NCI-H1436 (cell line): ENCODE measurements at places on chromosomes 12 and 14.

DNA sequence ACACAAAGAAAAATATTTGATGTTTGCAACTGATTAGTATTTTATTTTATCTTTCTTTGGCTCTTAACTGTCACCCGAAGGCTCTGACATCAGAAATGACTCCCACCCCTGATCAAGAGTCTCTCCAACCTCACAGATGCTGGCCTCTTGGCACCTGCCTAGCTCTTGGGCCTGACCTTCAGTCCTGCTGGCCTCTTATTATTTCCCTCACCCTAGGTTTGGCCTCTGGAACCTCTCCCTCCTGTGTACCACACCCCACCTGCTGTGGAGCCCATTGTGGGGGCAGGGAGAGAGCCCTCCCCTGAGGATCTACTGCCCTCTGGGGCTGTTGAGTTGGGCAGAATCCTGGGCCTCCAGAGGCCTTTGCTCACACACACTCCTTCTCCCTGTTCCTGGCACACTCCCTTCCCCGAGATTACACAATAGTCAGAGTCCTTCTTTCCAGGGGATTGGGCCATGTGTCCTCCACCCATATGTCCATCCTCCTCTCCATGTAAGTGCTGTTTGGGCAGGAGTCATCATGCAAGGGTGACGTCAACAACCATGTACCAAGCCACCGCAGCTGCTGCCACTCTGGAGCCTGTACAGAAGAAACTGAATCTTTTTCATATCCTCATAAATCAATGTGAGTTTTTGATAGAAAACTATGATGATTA lies 124.3 kb downstream of the RASSF9 start:
- DNase-seq: no peak

- DNase-seq: no peak
These were observed 56.9 kb downstream of the SCFD1 start for GRCh38 chr14:30678926-30679431.

DNA sequence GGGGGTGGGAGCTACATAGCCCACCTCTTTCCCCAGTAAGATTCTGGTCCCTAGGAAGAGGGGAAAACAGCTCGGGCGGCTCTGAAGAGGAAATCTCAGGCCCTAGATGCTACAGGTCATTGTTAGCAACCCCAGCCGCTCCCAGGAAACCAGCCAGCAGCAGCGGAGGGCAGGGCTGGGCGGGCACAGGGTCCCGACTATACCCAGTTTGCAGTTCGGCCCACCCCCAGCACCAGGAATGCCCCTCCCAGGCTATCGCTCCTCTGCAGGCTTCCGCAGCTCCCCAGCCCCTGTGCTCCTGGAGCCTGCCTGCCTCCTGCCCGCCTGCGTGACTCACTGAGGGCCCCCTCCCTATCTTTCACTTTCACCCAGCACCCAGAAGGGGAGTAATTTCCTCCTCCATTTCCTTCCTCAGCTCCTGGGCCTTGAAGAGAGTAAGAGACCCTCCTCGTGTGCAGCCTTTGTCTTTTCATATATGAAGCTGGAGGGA lies 27.2 kb upstream of the PNMA1 start:
- DNase-seq: no peak

DNA sequence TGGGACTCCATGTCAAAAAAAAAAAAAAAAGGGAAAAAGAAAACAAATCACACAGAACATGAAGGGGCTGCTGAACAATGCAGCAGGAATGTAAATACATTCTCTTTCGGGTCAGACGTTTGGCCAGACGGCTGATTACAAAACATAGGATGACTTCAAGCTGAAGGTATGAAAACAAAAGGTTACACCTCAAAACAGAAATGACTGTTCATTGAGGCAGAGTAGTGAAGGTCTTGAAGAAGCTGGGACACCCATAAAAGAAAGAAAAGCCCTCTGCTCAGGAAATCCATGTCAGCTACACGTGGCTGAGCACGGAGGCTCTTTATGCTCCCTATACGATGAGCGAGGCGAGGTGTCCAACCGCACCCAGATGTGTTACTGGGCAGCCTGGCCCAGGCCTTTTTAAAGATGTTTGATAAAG lies 37.7 kb downstream of the FGD4 start:
- no peak for DNase-seq

GRCh38 chr14:95134304-95134933 lies 22.9 kb downstream of the DICER1 start:
- no peak for DNase-seq

- no peak for DNase-seq
These were observed 26.8 kb upstream of the CLEC2D start for GRCh38 chr12:9642606-9643265.

DNA sequence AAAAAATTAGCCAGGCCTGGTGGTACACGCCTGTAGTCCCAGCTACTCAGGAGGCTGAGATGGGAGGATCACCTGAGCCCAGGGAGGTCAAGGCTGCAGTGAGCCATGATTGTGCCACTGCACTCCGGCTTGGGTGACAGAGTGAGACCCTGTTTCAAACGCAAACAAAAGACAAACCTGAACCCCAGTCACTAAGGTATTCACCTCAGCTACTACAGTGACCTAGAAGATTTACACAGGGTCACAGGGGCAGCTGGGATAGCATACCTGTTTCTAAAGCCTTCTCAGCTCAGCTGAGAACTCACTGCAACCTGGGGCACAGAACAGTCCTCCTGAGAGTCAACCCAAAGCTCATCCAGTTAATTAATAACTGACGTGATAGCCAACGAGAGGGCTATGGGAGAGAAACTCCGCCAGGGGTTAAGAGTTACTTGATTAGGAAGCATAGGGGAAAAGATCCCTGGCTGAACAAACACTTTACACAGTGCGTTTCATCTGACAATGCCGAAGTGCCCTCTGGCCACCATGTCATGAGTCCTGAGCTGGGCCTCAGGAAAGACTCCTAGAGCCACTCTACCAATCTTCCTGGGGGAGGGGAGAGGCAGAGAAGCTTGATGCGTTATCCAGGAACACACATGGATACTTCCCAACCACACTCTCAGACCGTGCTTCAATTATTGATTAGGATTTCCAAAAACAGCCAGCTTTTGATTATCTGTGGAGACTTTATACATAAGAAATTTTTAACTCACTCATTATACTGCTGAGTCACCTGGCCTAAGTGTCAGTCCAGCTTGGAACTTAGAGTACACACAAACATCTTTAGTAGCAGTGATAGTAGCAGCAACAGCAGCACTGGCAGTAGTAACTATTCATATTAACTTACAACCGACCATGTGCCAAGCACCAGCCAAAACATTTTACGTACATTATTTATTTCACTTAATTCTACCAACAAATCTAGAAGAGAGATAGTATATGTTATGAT lies 48.2 kb downstream of the FOXN3 start:
- DNase-seq: no peak

DNA sequence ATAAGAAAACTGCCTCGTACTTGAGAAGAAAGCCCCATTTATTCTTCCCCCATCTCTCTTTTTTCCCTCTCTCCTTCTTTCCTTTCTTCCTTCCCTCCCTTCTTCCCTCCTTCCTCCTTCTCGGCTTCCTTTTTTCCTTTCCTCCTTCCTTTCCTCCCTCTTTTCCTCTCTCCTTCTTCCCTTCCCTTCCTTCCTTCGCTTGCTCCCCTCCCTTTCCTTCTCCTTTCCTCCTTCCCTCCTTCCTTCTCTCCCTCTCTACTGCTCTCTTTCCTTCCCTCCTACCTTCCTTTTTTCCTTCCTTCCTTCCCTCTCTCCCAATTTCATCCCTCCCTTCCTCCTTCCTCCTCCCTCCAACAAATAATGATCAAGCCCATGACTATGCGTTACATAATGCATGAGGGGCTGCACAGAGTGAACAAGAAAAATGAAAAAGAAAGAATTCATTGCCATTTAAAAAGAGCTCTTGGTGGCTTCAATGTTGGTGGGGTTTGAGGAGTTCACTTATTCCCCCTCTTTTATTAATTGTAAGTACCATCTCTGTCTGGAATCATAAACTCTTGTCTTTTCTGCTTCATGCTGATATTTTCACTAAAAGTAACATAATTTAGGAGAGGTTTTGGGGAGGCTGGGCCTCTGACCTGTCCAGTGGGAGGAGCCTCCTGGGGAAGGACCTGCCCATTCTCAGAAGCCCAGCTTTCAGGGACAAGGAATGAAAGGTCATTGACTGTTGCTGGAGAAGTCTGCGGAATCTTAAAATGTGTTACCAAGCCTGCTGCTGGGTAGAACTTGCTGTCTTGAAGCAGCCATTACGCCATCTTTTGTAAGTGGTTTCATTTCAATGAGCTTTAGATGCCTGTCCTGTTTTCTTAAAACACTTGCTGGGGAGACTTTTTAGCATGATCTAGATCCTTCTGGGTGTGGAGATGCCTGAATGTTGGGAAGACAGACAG lies 144.3 kb downstream of the CHST11 start:
- DNase-seq: no peak

GRCh38 chr12:93060666-93061472 lies 131.8 kb upstream of the EEA1 start:
- DNase-seq: no peak

- DNase-seq: no peak
These were observed 175.1 kb downstream of the CHST11 start for GRCh38 chr12:104631867-104632266.
